ENCODE measurements at places on chromosomes 11 and 22. TPM values are rescaled to one million over a fixed set of nuclear protein-coding genes. Genes with fewer than 3 reads are reported as not detected.

Gene FBLN1
- polyA plus RNA-seq = 36.3 TPM

Gene POGLUT3
- polyA plus RNA-seq = 9.0 TPM

Gene PANX3
- 0.02 TPM for polyA plus RNA-seq

Gene SEPTIN5
- polyA plus RNA-seq = 22.2 TPM

Gene OR5A1
- under 0.01 TPM for polyA plus RNA-seq

Gene IGLL1
- polyA plus RNA-seq = 3.5 TPM

Gene CADM1
- polyA plus RNA-seq = 7.6 TPM

Gene OR9G1
- not detected for polyA plus RNA-seq

Gene SPDYC
- polyA plus RNA-seq = 0.11 TPM

Gene NXPE2
- polyA plus RNA-seq = 0.07 TPM

Gene PIWIL4
- polyA plus RNA-seq = 10.9 TPM

Gene OR2AT4
- under 0.01 TPM for polyA plus RNA-seq

Gene BCO2
- 5.5 TPM for polyA plus RNA-seq

Gene OR8G1
- not detected for polyA plus RNA-seq

Gene USP47
- 40.3 TPM for polyA plus RNA-seq

Gene GAL
- polyA plus RNA-seq = 10.0 TPM

Gene C11orf42
- not detected for polyA plus RNA-seq

Gene GAB4
- polyA plus RNA-seq = 0.02 TPM

Gene ZNF280B
- 0.55 TPM for polyA plus RNA-seq

Gene MS4A14
- polyA plus RNA-seq = 1.1 TPM

Gene SAA4
- polyA plus RNA-seq = 19.4 TPM

Gene TECTA
- polyA plus RNA-seq = 0.71 TPM

Gene ISX
- 0.02 TPM for polyA plus RNA-seq

Gene NEU3
- 9.3 TPM for polyA plus RNA-seq

Gene GGTLC3
- polyA plus RNA-seq = 0.07 TPM

Gene SCN4B
- polyA plus RNA-seq = 1.3 TPM

Gene FIBIN
- 9.6 TPM for polyA plus RNA-seq

Gene PGGHG
- 900 TPM for polyA plus RNA-seq

Gene HTR3A
- 2.6 TPM for polyA plus RNA-seq

Gene TRAPPC4
- polyA plus RNA-seq = 60.4 TPM
